ENCODE measurements at places on chromosomes 16 and 17. TPM values are rescaled to one million over a fixed set of nuclear protein-coding genes. Genes with fewer than 3 reads are reported as not detected.

The DRC7 gene
- total RNA-seq, result 0.19 TPM

The PIK3R6 gene
- total RNA-seq, result not detected

The ABI3 gene
- total RNA-seq, result 14.3 TPM

The MRPS34 gene
- 111 TPM for total RNA-seq

The CD2BP2 gene
- total RNA-seq, result 35.4 TPM

The SLC38A8 gene
- not detected for total RNA-seq

The ZSCAN10 gene
- not detected for total RNA-seq

The KRTAP4-5 gene
- not detected for total RNA-seq

The CDH8 gene
- total RNA-seq, result not detected

The SLC12A3 gene
- total RNA-seq, result not detected

The FOXC2 gene
- total RNA-seq, result 1.3 TPM

The GP1BA gene
- total RNA-seq, result not detected

The AOC3 gene
- total RNA-seq, result under 0.01 TPM

The KRT36 gene
- total RNA-seq, result not detected

The MYO18A gene
- 23.2 TPM for total RNA-seq

The CES1 gene
- total RNA-seq, result not detected

The CLEC10A gene
- 0.54 TPM for total RNA-seq

The PIMREG gene
- total RNA-seq, result 20.2 TPM

The TBC1D3H gene
- not detected for total RNA-seq

The CLDN6 gene
- not detected for total RNA-seq

The ATP6V0D1 gene
- total RNA-seq, result 86.7 TPM

The HOXB1 gene
- not detected for total RNA-seq

The RPAIN gene
- 57.1 TPM for total RNA-seq

The BRIP1 gene
- total RNA-seq, result 6.4 TPM

The TBC1D3 gene
- not detected for total RNA-seq

The PPP1R1B gene
- not detected for total RNA-seq

The HBM gene
- total RNA-seq, result not detected
